ENCODE measurements at places on chromosomes 6 and 20.

DNA sequence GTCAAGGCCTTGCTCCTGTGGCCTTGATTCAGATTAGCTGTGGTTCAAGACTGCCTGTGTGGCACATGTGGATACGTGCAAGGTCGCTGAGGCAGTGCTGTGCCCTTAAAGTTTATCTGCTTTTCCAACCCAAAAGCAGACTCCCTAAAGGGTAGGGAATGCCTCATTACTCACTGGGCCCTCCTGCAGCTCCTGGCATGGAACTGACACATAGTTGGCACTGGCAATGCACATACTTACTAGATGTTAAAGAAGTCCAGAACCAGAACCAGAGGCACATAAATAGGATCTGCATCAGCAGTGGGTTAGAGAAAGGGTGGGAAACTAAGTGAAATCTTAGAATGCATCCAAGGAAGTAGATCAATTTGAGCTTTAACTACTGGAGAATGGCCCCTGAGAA, 90.6 kb upstream of the MLN start:
- DNase-seq = no peak

DNA sequence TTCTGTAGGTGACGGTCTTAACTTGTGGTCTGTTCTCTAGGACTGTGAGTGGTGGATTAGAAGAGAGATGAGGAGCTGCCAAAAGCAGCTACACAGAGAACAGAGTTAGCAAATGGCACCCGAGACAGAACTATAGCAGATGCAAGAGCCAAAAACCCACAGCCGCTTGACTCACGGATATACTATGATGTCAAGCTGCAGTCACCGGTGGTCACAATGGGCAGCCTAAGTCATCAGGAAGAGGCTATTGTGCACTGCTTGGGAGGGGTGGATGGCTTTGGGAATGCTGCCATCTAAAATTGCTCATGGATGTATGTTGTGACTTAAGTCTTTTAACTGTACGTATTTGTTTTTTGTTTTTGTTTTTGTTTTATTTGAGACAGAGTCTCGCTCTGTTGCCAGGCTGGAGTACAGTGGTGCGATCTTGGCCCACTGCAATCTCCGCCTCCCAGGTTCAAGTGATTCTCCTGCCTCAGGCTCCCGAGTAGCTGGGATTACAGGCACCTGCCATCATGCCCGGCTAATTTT, at the start of gene GTSF1L:
Gene GTSF1L (minus strand): TSS at position 192 of the 528 bp plus-strand sequence. CDS start 308 bp downstream, outside the sequence.
- DNase-seq = no peak

DNA sequence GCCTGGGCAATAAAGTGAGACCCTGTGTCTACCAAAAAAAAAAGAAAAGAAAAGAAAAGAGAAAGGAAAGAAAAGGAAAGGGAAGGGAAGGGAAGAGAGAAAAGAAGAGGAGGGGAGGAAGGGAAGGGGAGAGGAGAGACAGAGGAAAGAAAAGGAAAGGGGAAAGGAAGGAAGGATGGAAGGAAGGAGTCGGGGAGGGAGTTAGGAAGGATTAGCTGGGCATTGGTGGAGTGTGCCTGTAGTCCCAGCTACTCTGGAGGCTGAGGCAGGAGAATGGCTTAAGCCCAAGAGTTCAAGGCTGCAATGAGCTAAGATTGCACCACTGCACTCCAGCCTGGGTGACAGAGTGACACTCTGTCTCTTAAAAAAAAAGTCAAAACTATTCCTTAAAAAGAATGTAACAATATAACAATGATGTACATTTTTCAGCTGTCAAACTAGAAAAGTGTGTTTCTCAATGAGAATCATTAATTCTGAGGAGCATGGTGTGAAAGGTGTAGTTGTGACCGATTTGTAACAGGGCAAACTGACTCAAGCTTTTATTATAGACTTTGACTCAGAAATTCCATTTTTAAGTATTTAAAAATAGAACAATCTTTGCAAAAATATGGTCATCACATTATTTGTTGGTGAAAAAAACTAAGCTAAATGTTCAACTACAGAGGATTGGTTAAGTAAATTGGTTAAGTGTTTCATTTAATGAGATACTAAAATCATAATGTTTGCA, 14.7 kb downstream of the SNRPB start:
- no peak for DNase-seq

GRCh38 chr20:23246717-23247664, 103.6 kb upstream of the NXT1 start:
- no peak for DNase-seq

- no peak for DNase-seq
Observed at GRCh38 chr6:156699017-156699421, 78.2 kb upstream of the ARID1B start.

DNA sequence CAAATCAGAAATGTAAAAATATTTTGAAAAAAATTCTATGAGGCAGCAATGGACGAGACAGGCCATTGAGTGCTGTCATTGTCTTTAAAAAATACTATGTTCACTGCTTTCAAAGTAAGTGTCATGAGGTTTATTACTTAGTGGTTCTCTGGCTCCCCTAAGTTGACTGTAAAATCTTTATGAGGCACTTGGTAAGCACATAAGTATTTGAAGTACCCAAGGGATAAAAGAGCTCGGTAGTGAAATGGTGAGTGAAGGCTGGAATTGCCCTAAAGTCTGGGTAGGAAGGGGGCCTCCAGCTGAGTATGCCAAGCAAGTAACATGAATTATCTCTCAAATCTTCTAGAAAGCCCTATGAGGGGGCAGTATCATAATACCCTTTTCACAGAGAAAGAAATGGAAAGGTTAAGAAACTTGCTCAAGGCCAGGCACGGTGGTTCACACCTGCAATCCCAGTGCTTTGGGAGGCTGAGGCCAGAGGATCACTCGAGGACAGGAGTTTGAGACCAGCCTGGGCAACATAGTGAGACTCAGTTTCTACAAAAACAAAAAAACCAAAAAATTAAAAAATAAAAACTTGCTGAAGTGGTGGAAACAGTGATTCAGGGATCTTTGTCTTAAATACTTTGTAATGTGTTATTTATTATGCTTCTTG, 5.5 kb upstream of the CTCFL start:
- DNase-seq = no peak

DNA sequence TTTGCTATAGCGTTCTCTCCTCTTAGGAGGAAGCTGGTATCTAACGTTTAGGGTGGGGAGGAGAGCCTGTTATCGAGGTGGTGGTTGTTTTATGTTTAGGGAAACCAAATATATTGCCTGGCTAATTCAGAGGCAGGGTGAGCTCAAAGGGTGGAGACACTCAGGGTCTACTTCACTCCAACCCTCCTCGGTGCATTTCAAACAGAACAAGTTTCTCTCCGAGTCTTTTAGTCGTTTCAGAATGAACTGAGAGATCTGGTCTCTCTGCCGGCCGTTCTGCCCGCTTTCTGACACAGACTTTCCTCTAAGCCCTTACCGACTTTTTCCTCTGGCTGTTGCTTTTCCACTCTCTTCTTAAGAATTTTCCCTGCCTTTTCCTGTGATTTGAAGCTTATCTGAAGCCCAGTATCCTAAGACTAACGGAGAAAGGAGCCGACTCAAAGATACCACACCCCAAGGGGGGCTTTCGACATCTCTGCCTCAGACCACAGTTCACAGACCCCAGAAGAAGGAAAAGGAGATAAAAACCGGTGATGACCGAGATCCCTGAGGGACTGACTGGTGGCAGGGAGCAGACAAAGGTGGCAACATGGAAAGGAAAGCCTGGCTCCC, 865 bp downstream of the STK38 start:
- DNase-seq = peak; percentile 35

DNA sequence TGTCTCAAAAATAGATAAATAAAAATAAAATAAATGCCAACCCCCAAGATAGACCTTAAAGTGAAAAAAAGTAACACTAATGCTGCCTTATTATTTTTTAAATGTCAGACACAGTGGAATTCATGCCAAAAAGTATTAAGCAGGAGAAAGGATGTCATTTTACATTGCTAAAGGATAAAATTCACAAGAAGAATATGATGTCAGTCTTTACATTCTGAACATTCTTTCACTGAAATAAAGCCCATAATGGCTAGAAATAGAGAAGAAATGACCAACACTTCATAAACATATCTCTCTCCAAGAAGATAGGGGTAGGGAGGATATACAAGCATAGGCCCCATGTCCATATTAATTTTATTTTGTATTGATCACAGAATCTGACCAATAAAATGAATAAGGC, 47.4 kb downstream of the SLC23A2 start:
- DNase-seq = no peak

DNA sequence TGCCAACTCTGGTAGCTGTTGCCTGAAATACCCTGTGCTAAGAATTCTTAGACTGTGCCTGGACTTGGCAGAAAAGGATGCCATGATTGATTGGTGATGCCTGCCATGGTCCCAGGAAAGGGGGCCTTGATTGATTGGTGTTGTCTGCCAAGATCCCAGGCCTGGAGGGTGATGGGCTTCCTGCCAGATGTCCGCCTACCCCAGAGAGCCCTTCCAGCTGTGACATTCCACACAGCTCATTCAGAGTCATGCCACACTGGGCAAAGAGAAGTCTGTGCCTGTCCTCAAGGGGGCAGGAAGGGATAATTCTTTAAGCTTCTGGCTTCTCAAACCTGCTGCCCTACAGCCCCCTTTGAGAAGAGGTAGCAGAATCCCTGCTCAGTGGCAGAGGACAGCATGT, 24.6 kb downstream of the RIMS4 start:
- no peak for DNase-seq

DNA sequence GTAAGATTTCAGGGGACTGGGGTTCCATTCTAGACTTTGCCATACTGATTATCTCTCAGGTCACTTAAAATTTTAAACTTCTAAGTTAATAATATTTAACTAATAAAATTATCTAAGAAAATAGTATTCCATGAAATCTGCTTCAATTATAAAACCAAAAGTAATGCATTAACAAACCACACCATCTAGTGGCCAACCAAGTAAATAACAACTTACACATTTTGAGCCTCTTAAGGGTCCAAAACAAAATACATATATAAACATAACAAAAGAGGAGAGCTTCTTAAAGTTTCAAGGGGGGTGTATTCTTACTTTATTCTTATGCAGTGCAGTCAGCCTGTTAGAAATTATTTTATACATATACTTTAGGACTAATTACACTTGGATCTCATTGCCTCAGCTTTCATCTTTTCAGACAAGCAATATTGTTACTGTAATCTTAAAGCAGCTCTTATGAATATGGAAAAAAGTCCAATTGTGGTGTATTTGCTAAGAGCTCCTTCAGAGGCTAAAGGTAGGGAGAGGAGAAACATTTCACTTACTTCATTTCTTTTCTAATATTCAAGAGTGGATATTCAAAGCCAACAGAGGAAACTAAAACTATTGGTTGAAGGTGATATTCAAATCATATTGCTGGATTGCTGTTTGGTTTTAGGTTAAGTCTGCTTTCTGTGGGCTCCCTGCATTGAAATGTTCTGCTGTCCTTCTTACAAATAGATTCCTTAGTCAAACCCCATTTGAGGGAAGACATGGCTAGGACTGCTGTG, 199.7 kb upstream of the SIM1 start:
- peak; percentile 11 for DNase-seq

DNA sequence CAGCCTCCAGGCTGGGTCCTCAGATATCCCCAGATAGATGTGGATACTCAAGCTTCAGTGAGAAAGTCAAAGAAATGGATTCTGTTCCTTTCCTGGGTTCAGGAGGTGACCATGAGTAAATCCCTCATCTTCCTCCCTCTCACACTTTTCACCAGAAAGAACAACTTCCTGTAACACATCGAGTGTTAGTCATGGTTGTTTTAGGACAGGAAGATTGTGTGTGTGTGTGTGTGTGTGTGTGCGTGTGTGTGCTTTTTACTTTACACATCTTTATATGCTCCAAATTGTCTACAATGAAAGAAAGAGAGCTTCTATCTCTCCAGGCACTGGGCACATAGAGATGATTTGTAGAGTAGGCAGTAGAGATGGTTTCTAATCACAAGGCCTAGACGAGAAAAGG, 139.9 kb downstream of the TBXT start:
- no peak for DNase-seq

Data from skin of body (tissue), 3 donors.